ENCODE measurements at places on chromosomes 6 and 20.

GRCh38 chr6:147158881-147159280, 45.3 kb upstream of the STXBP5 start:
- DNase-seq = no peak

- no peak for DNase-seq
Observed at GRCh38 chr6:138803861-138804260, 8.0 kb downstream of the ECT2L start.

- no peak for DNase-seq
Observed at GRCh38 chr6:25279748-25280343, 672 bp downstream of the CARMIL1 start.

DNA sequence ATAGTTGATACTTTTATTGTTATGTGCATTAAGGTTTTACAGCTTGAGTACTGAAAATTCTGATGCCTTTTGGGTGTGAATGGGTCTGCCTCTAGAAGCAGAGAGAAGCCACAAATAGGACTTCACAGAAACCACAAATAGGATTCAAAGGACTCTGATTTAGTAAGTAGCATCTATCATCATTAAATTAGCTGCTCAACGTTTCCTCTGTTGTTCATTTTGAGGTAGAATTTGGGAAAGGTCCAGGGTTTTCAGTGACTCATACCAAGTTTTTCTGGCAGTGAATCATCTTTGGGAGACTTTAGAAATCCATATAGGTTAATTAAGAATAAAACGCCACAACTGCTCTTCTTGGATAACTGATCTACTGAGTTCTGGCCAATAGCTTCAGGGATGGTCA, 105.1 kb downstream of the PHF3 start:
- DNase-seq = no peak

DNA sequence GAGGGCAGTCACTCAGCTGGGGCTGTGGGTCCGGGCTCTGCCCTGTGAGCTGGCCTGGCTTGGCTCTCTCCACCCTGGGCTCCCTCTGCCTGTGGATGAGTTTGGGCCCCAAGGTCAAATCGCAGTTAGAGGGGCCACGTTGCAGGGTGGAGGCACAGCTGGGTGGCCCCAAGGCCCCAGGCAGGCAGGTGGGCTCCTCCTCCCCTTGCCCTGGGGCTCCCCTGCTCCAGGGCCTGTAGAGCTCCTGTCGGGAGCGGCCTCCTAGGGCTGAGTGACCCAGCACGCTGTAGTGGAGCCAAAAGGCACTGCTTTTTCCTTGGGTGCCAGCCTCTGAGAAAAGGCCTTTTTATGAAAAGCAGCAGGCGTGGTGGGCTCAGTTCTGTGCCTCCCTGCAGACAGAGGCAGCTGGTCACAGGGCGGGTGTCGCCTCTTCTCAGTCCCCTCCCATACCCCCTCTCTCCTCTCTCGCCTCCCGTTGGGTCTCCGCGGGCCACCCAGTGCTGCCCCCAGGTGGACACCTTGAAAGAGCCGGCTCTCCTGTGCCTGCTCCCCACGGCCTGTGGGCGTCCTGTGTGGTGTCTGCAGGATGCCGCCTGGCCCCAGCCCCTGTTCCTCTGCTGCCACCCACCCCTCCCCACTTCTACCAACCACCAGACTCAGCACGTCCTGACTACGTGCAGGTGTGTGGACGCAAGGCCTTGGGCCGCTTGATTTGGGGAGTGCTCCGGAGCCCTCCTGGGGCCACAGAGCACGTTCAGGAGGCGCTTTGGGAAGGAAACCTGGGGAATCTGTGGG, 13.2 kb downstream of the SS18L1 start:
- peak; percentile 57 for DNase-seq

- no peak for DNase-seq
Observed at GRCh38 chr6:108884211-108885059, 36.2 kb downstream of the ARMC2 start.

DNA sequence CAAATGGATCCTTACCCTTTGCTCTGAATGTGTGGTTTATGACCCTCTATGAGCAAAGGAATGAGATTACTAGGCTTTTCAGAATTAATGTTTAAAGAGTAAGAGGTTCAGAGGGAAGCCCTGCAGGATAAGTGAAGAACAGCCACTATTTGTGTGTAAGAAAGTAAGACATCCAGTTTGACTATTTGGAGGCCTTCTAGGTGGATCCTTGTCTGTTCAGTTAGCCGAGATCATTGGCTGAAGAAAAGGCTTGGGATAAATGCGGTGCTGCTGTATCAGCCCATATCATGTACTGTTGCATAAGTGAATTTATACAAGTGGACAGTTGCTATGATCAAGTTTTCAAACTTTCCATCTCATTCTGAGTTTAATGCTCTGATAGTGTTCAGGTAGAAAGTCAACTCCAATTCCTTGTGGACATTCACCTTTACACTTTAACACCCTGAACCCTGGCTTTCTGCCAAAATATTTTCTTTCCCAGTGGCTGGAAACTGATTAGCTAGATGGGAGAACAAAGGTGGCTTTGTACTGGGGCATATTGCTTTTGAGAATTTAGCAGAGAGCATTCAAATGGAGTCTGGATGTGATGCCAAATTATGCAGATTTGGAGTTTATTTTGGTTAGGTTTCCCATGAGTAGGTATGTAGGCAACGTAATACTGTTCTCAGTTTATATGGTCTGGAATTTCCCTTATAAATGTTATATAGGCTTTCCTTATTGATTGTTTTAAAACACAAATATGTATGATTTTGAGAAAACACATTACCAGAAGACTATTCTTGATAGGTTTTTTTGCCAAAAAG, 15.0 kb downstream of the PARD6B start:
- DNase-seq = no peak

- no peak for DNase-seq
Observed at GRCh38 chr20:15011631-15012030, 674.2 kb upstream of the FLRT3 start.

DNA sequence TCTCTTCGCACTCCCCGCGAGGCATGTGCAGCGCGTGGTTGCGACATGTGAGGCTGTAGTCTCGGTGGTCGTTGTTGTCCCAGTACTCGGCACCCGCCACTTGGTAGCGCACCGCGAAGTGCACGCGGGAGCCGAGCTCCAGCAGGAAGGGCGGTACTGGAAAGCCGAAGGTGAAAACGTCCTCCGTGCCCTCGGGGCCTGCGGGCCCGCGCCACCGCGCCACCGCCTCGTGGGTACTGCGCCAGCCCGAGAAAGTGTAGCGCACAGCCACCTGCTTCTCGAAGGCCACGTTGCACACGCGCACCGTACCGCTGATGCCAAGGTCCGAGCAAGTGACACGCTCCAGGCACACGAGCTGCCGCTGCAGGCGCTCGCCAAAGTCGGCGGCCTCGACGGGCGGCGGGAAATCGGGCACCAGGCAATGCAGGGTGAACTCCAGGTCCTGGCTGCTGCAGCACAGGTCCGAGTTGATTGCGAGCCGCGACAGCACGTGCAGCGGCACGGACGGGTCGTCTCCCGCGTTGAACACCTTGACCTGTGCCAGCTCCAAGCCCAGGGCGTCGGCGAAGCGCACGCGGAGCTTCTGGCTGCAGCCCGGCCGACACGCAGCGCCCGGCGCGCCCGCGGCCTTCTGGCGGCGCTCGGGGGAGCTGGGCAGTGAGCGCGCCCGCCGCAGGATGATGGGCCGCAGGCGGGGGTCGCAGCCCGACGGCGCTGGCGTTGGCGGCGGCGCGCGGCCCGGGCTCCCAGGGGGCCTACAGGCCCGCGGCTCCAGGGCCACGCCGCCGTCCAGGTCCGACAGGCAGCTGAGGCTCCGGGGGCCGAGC, 840 bp downstream of the PPP1R3D start:
- no peak for DNase-seq

DNA sequence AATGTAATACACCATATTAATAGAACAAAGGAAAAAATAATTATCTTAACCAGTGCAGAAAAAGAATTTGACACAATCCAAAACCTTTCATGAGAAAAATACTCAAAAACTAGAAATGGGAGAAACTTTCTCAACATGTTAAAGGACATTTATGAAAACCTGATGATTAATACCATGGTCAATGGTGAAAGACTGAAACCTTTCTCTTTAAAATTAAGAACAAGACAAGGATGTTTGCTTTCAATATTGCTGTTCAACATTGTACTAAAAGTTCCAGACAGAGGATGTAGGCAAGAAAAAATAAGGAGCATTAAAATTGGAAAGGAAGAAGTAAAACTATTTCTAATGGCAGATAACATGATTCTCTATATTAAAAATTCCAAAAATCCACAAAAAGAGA, 981.3 kb upstream of the FLRT3 start:
- DNase-seq = peak; percentile 55

DNA sequence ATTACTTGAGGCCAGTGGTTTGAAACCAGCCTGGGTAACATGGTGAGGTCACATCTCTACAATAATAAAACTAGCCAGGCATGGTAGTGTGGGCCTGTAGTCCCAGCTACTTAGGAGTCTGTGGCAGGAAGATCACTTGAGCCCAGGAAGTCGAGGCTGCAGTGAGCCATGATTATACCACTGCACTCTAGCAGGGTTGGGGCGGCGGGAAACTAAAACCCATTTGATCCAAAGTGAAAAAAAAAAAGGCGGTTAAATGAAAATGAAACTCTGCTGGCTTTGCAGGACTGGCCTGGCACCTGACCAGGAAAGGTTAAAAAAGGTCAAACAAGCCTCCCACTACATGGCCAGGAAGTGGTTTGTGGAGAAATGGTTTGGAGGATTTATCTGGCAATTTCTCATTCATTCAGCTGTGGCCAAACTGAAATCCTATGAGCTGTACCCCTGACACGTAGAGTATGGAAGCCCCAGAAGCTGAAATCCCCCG, 36.6 kb downstream of the MTRES1 start:
- DNase-seq = peak; percentile 78

- no peak for DNase-seq
Observed at GRCh38 chr6:12935637-12936036, 219.1 kb downstream of the PHACTR1 start.
